CD4-positive, alpha-beta T cell treated with Interleukin-4 for 1 hour (primary cell): ENCODE measurements at places on chromosomes 11 and 22.

- peak; percentile 4 for DNase-seq
Measured at GRCh38 chr11:103109818-103110388, 677 bp downstream of the DYNC2H1 start.

DNA sequence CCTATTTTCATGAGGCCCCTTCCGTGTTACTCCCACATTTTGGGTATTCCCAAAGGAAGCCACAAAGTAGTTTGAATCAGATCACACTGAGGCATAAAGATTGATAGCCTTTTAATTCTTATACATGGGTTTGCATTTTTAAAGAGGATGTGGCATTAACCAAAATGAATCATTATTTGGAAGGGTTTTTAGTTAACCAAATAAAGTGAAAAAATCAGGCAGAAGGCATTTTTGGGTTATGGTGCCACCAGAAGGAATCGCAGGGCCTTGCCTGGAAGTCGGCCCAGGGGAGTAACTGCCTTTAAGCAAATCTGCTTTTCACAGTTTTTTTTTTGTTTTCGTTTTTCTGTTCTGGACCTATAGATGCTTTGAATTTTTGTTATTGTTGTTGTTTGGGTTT, 55.4 kb downstream of the HSD17B12 start:
- DNase-seq = no peak

- no peak for DNase-seq
Measured at GRCh38 chr11:45880772-45881570, 4.5 kb upstream of the MAPK8IP1 start.

GRCh38 chr11:8604078-8604723, 10.2 kb upstream of the STK33 start:
- DNase-seq = peak; percentile 5

GRCh38 chr22:46607483-46608114, 12.6 kb upstream of the GRAMD4 start:
- DNase-seq = no peak

DNA sequence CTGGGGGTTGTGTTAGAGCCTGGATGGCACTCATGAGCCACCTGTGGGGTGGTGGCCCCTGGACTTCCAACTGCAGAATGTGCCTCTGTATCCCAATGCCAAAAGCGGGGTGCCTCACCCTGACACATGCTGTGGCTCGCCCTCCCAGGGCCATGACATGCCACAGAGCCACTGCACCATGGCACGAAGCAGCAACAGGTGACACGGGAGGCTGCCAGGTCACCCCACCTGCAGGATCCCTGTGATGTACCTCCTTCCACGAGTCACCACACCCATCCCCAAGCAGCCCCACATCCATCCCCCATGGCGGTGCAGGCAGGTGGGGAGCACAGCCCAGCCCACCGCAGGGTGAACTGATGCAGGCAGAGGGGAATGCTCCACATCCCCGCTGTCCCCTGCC, 14.8 kb downstream of the NECTIN1 start:
- no peak for DNase-seq

GRCh38 chr22:47372111-47372581, 609.7 kb downstream of the TBC1D22A start:
- DNase-seq = no peak
